ENCODE measurements at places on chromosomes 2 and 18.

DNA sequence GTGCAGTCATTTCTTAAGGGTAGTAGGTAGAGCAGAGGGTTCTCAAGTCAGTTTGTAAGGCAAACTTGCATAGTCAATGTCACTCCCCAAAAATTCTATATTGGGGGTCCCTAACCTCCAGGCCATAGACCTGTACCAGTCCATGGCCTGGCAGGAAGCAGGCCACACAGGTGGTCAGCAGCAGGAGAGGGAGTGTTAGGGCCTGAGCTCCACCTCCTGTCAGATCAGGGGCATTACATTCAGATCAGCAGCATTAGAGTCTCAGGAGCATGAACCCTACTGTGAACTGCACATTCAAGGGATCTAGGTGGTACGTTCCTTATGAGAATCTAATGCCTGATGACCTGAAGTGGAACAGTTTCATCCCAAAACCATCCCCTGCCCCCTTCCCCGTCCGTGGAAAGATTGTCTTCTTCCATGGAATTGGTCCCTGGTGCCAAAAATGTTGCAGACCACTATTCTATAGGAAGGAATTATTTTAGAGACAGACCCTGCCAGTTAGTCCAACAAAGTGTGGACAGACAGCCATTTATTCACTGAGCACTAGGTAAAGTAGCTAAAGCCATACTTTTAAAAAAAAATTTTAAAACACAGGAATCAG is 6.7 kb downstream of the COA5 start:
- DNase-seq, result no peak

- no peak for DNase-seq
Observed at GRCh38 chr2:43240766-43241150, 14.4 kb upstream of the ZFP36L2 start.

GRCh38 chr2:147310335-147311057 is 534.3 kb upstream of the ACVR2A start:
- DNase-seq, result no peak

DNA sequence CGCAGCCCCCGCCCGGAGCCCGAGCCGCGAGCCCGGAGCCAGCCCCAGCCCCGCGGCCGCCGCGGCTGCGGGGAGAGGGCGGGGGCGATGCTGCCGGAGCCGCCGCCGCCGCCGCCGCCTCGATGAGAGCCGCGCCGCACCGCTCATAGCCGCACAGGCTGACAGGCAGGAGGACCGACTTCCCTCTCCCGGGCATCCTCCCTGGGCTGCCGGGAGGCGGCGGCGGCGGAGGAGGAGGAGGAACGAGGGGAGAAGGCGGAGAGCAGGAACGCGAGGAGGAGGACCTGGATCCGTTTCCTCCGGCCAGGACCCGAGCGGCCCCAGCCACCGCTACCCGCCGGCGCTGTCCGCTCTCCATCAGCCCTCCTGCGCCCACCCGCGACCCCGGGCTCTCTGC is 370 bp downstream of the KLHL29 start:
- no peak for DNase-seq

DNA sequence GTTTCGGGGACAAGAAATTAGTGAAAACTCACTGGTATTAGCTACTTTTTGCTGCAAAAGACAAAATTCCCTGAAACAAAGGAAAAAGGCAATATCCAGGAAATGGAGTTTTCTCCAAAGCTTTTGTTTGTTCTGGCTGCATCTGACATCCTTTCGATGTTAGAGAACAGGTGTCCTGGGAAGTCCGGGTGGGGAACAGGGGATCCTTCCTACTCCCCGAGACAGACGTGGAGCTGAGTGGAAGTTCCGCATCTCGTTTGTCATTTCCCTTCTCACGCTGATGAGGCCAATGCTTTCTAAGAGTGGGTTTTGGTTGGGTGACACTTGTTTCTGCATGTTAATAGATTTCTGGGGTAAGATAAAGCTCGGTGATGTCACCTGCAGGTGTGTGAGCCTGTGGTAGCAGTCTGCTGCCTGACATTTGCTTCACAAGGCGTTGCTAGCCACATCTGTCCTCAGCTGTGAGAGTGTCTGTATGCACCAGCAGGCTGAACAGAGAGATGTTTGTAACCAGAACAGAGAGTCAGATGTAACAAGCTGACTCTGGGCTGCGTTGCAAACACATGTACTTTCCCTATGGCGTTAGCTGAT is 125.9 kb downstream of the ACOXL start:
- peak; percentile 71 for DNase-seq

DNA sequence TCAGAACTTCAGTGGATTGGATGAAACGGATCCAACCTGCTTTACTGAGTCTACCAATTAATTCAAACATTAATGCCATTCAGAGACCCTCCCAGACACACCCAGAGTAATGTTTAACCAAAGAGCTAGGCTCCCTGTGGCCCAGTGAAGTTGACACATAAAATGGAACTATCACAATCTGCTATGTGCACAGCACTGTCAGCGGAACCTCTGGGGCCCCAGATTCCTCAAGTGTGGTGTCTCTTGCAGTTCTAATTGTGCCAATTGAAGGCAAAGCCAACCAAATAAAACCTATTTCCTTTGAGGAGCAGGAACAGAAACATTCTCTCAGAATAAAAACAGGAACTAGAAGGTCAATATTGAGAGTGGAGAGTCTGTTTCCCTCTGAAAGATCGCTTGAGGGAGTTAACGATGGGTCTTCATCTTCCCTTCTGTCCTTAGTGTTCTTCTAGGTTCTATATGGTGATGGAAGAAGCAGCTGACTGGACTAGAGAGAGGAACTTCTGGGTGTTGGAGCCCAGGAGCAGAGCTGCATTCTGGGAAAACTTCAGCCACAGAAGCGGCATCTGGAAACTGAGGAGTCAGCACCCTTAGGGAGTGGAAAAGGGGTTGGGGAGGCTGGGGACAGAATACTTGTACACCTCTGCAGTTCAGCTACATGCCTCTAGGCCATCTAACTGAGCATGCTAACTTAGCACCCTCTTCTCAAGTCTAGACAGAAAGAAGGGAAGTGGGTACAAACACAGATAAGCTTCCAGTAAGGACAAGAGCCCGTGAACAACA is 174.4 kb upstream of the FBXO11 start:
- DNase-seq, result no peak

All from stimulated activated CD8-positive, alpha-beta memory T cell treated with anti-CD3 and anti-CD28 coated beads, Interleukin-15, amount 100 ng/mL, for 4 hours (primary cell).